ENCODE measurements at places on chromosomes 7 and 10.
A peak's percentile ranks its signal among the peaks of the same experiment; 100 is the strongest.

GRCh38 chr10:26365681-26366358, 72.3 kb upstream of the APBB1IP start:
- no peak for DNase-seq

GRCh38 chr10:3229815-3230214, 57.2 kb upstream of the PITRM1 start:
- no peak for DNase-seq

GRCh38 chr10:111986079-111986478, 197.5 kb downstream of the GPAM start:
- no peak for DNase-seq

DNA sequence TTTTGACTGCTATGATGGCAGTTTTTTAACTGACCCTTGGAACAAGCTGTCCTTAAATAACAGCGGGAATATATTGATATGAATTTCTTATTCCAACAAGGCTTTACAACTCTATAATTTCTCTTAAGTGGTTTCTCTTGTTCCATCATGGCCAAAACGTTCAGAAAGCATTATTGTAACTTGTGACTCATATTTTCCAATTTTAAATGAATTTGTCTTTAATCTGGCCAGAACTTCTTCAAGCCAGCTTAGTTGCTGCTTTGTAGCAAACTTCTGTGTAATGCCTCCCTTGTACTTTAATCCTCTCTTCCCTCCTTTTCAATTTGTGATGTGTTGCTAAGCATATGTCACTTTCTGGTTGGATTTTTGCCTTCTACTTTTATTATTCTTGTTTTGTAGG, 271.9 kb downstream of the KIF20B start:
- DNase-seq: no peak

GRCh38 chr7:155644971-155645509, 579 bp downstream of the RBM33 start:
- no peak for DNase-seq

DNA sequence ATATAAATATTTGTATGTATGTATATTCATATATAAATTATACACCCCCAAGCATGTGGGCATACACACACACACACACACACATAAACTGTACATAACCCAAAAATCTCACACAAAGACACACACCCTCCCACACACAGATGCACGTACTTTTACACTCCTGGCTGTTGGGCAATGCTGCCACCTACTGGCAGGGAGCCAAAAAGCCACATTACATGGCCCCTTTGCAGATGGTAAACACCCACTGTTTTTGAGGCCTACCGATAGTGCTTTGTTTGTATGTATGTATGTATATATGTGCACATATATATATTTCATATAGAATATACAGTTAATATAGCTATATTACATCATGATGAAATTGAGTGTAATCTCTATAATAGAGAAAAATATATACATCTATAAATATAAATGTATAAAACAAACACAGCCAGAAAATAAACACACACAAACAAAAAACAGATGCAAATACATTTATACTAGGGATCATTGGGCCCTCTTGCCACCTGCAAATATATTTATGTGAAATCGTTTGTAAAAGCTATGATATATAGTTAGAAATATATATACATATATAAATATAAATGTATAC, 120.1 kb upstream of the ACBD5 start:
- DNase-seq: peak; percentile 69

GRCh38 chr7:27409776-27410175, 167.2 kb downstream of the EVX1 start:
- no peak for DNase-seq

GRCh38 chr10:50851884-50852671, 33.3 kb downstream of the A1CF start:
- no peak for DNase-seq

All from stimulated activated CD4-positive, alpha-beta T cell treated with anti-CD3 and anti-CD28 coated beads, Interleukin-1b, Interleukin-23, amount 100 ng/mL, for 1 hour (primary cell).